Type B pancreatic cell (in vitro differentiated cells): ENCODE measurements at places on chromosomes 12 and 14.

- no peak for DNase-seq
Measured at GRCh38 chr12:64911081-64911480, 86.6 kb downstream of the TBC1D30 start.

DNA sequence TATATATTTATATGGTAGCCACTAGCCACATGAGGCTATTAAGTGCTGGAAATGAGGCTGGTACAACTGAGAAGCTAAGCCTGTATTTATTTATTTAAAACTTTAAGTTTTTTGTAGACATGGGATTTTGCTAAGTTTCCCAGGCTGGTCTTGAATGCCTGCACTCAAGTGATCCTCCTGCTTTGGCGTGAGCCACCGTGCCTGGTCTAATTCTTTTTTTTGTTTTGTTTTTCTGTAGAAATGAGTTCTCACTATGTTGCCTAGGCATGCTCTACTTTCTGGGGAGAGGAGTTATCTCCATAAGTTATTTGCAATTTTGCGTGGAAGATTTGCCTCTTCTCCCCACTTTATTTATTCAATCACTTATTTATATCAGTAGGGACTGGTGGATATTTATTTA, 4.8 kb upstream of the SNRNP35 start:
- no peak for DNase-seq

GRCh38 chr14:81246461-81247270, 25.9 kb upstream of the GTF2A1 start:
- no peak for DNase-seq

- no peak for DNase-seq
Measured at GRCh38 chr12:121287267-121287954, 9.1 kb downstream of the CAMKK2 start.

GRCh38 chr14:35296545-35296944, 4.4 kb downstream of the PSMA6 start:
- DNase-seq = no peak

DNA sequence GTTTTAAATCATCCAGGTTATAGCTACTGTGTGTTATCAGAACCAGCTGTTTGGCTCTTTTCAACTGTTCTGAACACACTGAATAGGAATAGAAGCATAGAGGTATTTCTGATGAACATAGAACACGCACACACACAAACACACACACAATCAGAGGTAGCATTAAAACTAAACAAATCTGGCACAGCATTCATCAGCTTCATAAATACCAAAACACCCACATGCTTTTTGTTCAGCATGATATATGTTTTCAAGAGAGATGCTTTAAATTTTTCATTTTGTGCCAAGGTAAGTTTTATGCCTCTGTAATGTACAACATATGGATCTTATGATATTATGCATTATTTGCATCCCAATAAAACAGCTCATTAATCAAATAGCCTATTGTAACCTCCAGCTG, 208.6 kb downstream of the GALC start:
- no peak for DNase-seq

GRCh38 chr12:9331218-9331626, 123.0 kb upstream of the PZP start:
- DNase-seq = peak; percentile 79
